Femur (tissue), 1 donor: ENCODE measurements at places on chromosomes 5 and 9.

GRCh38 chr9:137435980-137436760 is 5.0 kb downstream of the ENTPD8 start:
- no peak for DNase-seq

DNA sequence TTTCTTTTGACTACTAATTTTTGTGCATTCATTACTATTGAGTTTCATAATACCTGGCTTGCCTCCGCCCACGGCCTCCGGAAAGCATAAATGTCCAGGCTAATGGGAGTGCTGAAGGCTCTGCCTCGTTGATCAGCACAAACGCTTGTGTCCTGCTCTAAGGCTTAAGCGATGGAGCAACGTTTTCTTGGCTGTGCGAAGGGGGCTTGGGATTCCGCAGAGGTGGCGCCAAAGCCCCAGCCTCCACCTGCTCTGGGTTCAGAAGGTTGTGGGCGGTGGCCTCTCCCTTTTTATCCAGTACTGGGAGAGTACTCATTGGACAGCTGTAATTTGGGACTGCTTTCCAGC is 19.7 kb downstream of the ANXA2R start:
- DNase-seq = no peak

DNA sequence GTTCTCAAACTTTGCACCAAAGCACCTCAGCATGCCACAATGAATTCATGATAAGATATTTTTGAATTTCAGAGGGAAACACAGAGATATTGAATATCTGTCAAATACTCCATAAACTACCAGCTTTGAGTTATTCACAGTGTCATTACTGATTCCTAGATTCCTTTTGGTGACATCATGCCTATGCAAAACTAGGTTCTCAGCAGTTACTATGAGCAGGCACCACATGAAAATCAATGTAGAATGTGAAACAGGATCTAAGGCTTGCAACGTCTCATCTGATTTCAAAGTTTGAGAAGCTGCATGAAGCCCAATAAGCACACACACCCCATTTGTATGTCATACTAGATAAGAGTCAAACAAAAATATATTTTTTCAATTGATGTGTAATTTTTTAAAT is 426.5 kb downstream of the NR2F1-AS1 start:
- no peak for DNase-seq

DNA sequence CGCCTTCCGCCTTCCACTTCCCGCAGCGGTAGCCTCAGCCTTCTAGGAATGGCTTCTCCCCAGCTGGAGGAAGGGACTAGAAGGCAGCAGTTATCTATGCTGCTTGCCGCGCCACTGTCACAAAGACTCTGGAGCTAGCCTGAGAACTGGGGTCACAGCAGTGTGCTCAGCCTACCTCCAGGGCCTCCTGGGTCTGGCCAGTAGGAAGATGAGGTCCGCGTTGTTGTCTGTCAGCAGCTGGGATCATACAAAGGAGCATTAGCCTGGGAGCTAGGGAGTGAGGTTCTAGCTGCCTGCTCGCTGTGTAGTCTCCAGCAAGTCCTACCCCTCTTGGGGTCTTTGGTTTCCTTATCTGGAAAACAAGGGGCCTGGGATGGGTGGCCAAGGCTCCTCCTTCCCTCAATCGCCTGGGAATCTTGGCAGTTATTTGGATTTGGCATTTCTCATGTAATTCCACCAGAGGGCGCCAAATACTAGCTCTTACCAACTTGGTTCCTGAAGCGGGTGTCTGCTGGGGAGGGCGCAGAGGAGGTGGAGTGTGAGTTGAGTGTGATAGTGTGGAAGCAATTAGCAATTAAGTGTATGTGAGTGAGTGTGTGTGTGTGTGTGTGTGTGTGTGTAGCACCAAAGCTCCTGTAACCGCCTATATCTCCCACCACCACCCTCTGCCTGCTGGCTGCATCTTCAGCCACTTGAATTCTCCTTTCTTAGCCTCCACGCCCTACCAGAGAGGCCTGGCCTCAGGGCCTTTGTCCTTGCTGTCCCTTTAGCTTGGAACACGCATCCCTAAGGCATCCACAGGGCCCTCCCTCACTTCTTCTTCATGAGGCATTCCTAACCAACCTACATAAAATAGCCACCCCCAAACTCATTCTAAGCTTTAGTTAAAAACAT is 97.1 kb downstream of the ENTREP1 start:
- DNase-seq = peak; percentile 70

- DNase-seq = no peak
Observed at GRCh38 chr5:131193106-131193505, 22.4 kb downstream of the LYRM7 start.

- DNase-seq = no peak
Observed at GRCh38 chr9:126373241-126373640, 46.6 kb downstream of the MVB12B start.

DNA sequence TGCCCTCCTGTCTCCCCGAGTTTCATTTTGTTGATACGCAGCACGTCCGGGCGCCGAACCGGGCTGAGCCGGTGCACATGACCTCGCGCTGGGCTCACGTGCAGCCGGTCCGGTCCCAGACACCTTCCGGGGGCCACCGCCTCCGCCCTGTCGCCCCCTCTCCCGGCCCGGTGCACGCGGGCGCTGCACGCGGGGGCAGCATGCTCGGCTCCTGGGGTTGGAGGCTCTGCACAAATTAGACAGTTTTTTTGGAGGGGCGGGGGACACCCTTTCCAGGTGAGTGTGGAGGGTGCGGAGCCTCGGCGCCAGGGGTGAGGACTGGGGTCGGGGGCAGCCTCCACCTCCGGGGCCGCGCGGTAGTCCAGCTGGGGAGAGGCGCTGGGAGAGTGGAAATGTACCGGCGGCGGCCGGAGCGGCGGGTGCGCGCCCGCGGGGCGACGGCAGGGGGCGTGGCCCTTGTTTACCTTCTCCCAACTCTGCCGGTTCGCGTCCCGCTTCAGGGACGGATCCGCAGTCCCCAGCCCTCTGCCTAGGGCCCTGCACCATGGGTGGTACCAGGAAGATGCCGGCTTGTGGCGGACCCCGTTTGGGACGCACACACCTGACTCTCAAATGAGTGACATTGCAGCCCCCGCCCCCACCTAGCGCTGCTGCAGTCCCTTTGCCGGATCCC is 1.1 kb downstream of the JADE2 start:
- DNase-seq = peak; percentile 67

GRCh38 chr9:100083448-100084127 is 15.2 kb downstream of the ERP44 start:
- DNase-seq = no peak

GRCh38 chr9:125632321-125633115 is 74.5 kb downstream of the MAPKAP1 start:
- DNase-seq = no peak

GRCh38 chr9:127176631-127177030 is 54.2 kb upstream of the ANGPTL2 start:
- DNase-seq = peak; percentile 12

- DNase-seq = no peak
Observed at GRCh38 chr5:66285343-66285922, 141.3 kb downstream of the SREK1 start.

GRCh38 chr9:97859346-97859745 is 6.3 kb downstream of the FOXE1 start:
- no peak for DNase-seq

DNA sequence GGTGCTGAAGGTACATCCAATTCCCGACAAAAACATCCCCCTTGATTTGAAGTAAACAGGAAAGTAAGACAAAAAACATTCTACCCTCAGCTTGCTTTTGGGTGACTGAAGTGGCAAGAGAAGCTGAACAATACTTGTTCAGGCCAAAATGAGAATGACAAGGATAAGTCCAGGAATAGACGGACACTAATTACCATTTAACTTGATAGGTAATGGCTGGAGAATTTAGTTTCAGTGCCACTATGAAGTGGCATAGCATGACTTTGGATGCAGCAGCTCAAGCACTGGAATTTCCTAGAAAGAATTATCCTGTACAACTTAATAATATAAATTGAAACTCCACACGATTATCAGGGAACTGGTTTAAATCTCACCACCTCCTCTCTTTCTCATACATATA is 49.7 kb downstream of the HOMER1 start:
- no peak for DNase-seq

DNA sequence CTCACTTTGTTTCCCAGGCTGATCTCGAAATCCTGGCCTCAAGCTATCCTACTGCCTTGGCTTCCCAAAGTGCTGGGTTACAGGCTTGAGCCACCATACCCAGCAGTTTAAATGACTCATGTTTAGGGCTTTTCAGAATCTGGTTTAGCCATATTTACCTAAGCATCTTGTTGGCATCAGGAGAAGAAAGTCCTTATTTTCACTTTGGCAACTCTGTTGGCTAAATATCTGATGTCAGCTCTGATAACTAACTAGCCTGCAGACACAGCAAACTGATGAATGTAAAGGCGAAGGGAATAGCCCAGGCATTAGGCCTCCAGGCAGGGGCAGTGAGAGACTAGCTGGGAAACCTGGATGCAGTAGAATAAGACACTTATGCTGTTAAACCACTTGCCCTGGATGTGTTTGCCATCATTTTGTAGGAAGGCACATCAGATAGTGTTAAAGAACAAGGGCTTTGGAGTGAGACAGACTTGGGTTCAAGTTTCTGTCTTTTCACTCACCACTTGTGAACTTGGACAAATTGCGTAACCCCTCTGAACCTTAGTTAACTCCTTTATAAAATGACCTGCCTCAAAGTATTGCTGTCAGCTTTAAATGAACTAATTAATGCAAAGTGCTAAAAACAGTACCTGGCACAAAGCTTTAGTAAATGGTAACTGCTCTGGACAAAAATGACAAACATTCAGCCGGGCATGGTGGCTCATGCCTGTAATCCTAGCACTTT is 34.7 kb upstream of the GARNL3 start:
- DNase-seq = no peak

DNA sequence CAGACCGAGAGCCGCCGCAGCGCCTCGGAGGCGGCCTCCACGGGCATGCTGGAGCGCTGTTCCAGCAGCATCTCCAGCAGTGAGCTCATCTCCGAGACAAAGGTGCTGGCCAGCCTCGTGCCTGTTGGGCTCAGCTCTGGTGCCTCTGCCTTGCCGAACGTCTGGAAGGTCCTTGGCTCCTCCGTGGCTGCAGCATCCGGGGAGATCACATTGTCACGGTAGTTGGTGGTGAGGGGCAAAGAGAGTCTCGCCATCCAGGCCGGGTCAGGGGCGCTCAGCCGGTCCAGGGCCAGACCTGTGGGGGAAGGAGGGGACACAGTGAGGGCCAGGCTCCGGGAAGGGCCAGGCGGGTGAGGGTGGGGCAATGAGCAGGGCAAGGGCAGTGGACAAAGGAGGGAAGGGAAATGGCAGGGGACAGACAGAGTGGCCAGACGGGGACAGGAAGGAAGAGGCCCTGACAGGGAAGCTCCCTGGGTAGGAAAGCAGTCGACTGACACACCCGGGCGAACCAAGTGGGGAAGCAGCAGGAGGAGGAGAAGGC is 12.4 kb downstream of the PCDH12 start:
- peak; percentile 42 for DNase-seq

GRCh38 chr5:10734832-10735523 is 26.1 kb downstream of the DAP start:
- DNase-seq = no peak

DNA sequence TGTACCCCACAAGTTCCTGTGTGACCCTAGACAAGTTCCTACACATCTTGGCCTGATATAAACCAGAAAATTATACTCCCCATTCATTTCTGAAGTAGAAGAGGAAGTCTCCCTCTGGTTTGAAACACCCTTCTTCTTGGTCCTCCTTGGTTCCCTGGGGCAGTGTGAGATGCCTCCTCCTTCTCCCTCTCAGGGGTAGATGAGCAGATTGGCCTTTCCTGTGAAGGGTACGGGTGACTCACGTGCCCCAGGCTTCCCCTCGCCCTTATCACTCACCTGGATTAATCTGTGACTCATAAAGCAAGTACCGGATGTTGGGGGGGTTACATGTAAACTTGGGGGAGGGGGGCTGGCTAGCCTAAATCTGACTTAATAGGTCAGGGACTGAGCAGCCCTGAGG is 11.1 kb upstream of the AQP3 start:
- no peak for DNase-seq

DNA sequence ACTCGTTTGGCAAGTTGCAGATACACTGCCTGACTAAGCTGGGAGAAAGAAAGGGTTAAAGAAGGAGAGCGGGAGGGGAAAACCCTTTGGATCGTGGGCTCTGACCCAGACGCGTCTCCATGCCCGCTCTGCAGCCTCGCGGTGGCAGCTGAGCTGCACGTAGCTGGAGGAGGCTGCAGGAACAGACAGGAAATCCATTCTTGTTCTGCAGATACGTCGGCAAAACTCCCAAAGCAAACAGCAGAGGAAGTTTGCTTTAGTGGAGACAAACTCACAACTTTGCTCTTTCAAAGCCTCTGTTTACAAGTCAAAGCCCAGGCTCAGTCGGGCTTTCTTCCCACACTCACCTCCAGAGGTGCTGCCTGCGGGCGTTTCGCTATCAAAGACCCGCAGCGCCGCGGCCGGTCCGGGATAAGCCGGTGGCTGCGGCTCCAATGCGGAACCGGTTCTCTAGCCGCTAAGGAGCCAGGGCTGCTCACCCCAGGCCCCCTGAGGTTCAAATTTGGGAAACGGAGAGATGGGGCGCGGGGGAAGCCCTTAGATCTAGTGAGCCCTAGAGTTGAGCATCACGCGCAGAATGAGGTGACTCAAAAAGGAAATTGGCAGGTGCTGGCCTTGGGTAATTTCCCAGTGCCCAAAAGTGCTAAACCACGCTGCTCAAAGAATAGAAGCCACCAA is 60.7 kb downstream of the MAT2B start:
- DNase-seq = peak; percentile 26

DNA sequence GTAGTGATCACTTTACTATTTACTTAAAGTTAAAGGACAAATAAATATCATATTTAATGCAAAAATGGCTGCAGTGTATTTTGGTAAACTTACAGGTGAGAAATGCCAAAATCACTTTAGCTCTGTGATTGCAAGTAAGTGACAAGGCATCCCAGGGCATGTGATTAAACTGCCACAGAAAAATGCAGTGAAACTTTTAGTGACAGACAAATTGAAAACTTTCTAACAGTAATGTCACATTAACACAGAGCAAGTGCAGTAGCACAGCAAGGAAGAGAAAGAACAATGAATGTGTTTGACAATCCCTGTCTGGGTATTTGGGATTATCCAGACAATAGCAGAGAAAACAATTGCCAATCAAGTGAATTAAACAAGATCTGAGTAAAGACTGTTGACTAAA is 606.8 kb downstream of the SLCO4C1 start:
- DNase-seq = no peak

DNA sequence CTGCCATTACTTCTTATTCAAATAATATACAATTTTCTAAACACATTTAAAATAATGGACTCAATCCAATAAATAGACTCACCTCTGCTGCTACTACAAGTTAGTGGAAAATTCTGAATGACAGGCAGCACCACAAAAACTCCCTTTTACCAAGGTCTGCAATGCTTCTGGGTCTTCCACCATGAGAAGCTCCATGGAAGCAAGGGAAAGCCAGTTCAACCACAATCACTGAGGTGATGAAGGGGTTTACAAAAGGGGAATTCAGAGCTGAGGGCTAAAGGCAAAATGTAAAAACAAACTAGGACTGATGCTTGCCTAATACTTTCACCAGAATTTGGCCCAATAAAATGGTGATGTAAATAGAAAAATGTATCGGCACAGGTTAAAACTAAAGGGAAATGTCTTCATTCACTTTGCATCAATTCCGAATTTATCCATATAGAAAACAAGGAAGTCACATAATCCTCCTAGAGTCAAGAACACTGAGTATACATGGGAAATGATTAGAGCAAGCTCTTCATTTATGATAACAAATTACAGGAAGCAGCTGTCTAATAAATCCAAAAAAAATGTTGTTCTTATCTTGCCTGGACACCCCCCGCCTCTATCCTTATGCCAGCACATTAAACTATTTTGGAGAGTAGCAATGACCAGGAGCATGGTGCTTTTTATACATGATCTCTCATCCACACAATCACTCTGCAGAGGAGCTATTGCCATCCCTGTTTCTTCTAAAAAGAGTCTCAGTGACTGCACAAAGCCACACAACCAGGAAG is 66.3 kb upstream of the NFIB start:
- DNase-seq = no peak
